K562 (cell line): ENCODE measurements at places on chromosomes 6 and 20. TPM values are rescaled to one million over a fixed set of nuclear protein-coding genes. Genes with fewer than 3 reads are reported as not detected.

The C20orf141 gene
- total RNA-seq, result not detected in 2 replicates

The FGD2 gene
- total RNA-seq, result 0.13 TPM in 1 of 2 replicates, not detected in the other

- H3K4me3 ChIP-seq, result no peak overlapping the region
- no peak overlapping the region for H3K27ac ChIP-seq
- DNase-seq, result no peak
- H3K27me3 ChIP-seq, result no peaks in the 10 kb centered on the region
Measured at GRCh38 chr6:142489722-142490610, 188.2 kb downstream of the ADGRG6 start.

- no peak overlapping the region for H3K27ac ChIP-seq
- H3K36me3 ChIP-seq, result no peaks in the 10 kb centered on the region
- no peak for DNase-seq
- H3K4me3 ChIP-seq, result no peak overlapping the region
Measured at GRCh38 chr6:139406577-139407343, 32.3 kb upstream of the CITED2 start.

GRCh38 chr20:57555457-57556184 is 5.3 kb upstream of the PCK1 start:
- no peak overlapping the region for H3K4me3 ChIP-seq
- H3K27ac ChIP-seq, result no peak overlapping the region
- H3K27me3 ChIP-seq, result no peaks in the 10 kb centered on the region
- no peak for DNase-seq
- no peaks in the 10 kb centered on the region for H3K36me3 ChIP-seq

- no peaks in the 10 kb centered on the region for H3K4me1 ChIP-seq
- no peaks in the 10 kb centered on the region for H3K36me3 ChIP-seq
- H3K27me3 ChIP-seq, result peaks cover 50% of the 10 kb centered on the region; the same call in 2 of the 3 replicates
- no peak for DNase-seq
- H3K4me3 ChIP-seq, result no peak overlapping the region
Measured at GRCh38 chr6:168875811-168876576, 377.7 kb downstream of the THBS2 start.

GRCh38 chr6:135115411-135115810 is 60.8 kb upstream of the HBS1L start:
- H3K27ac ChIP-seq, result no peak overlapping the region
- no peaks in the 10 kb centered on the region for H3K36me3 ChIP-seq
- H3K4me1 ChIP-seq, result peaks cover 7% of the 10 kb centered on the region
- H3K4me3 ChIP-seq, result no peak overlapping the region

DNA sequence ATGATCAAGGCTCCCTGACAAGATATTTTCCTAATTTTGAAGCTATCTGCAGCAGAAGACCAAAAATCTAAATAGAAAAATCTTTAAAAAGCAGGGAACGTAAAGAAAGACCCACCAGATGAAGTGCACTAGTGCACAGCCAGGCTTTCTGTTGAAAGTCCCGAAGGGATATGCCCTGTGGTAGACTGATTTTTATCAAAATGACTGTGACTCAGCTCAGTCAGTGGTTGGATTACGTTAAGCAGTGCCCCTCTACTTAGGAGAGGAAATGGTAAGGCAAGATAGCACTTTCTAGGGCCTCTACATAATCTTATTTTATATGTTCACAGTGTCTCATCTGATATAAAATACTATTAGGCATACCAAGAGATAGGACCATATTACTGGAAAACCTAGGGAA is 123.4 kb upstream of the RAB32 start:
- H3K27me3 ChIP-seq, result no peaks in the 10 kb centered on the region
- no peak overlapping the region for H3K27ac ChIP-seq
- no peaks in the 10 kb centered on the region for H3K36me3 ChIP-seq
- no peaks in the 10 kb centered on the region for H3K4me1 ChIP-seq
- DNase-seq, result no peak

DNA sequence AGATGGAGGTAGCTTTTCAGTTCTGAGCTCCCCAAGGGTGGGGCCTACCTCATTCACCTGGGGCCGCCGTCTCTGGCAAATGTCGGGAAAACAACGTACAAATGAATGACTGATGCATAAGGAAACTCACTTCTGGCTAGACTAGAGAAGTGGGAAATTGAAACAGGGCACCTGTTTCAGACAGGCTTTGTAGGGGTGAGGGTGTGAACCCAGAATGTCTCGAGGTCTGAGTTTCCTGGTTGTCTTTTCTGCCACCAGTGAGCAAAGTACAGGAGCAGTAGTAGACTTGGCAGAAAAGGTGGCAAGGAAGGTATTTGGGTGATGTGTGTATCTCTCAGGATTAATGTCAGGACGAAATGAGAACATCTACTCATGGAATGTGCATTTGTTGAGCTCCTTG is 308.5 kb downstream of the CLIC5 start:
- H3K4me1 ChIP-seq, result no peaks in the 10 kb centered on the region
- DNase-seq, result no peak
- no peak overlapping the region for H3K4me3 ChIP-seq
- H3K36me3 ChIP-seq, result no peaks in the 10 kb centered on the region
- no peak overlapping the region for H3K27ac ChIP-seq

- H3K27ac ChIP-seq, result no peak overlapping the region
- no peaks in the 10 kb centered on the region for H3K27me3 ChIP-seq
- no peak for DNase-seq
- H3K4me3 ChIP-seq, result no peak overlapping the region
Measured at GRCh38 chr20:53806683-53807401, 213.2 kb upstream of the ZNF217 start.

GRCh38 chr6:158560836-158561320 is 987 bp downstream of the TMEM181 start:
- peak overlapping the region; percentile 82 for H3K27ac ChIP-seq
- no peaks in the 10 kb centered on the region for H3K27me3 ChIP-seq
